ENCODE measurements at places on chromosomes 13 and 19. TPM values are rescaled to one million over a fixed set of nuclear protein-coding genes. Genes with fewer than 3 reads are reported as not detected.

DNA sequence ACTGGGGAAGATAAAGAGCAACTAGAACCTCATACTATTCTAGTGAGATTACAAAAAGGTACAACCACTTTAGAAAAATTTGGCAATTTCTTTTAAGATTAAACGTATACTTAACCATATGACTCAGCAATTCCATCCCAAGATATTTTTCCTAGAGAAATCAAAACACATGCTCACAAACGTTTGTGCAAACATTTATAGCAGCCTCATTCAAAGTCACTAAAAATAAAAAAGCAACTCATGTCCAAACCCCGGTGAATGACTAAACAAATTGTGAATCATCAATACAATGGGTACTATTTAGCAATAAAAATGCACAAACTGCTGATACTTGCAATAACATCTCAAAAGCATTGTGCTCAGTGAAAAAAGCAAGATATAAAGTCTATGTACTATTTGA is 121.5 kb downstream of the FRY start:
- no peaks in the 10 kb centered on the region for H3K36me3 ChIP-seq
- H3K27me3 ChIP-seq: peaks cover 15% of the 10 kb centered on the region
- H3K4me3 ChIP-seq: no peak overlapping the region
- no peak overlapping the region for H3K27ac ChIP-seq
- DNase-seq: no peak

GRCh38 chr13:35389535-35389934 is 87.0 kb downstream of the MAB21L1 start:
- no peaks in the 10 kb centered on the region for H3K4me1 ChIP-seq
- H3K36me3 ChIP-seq: no peaks in the 10 kb centered on the region
- H3K27me3 ChIP-seq: no peaks in the 10 kb centered on the region
- no peak overlapping the region for H3K4me3 ChIP-seq
- H3K27ac ChIP-seq: no peak overlapping the region

Gene TJP3
- total RNA-seq: 1.3 TPM

DNA sequence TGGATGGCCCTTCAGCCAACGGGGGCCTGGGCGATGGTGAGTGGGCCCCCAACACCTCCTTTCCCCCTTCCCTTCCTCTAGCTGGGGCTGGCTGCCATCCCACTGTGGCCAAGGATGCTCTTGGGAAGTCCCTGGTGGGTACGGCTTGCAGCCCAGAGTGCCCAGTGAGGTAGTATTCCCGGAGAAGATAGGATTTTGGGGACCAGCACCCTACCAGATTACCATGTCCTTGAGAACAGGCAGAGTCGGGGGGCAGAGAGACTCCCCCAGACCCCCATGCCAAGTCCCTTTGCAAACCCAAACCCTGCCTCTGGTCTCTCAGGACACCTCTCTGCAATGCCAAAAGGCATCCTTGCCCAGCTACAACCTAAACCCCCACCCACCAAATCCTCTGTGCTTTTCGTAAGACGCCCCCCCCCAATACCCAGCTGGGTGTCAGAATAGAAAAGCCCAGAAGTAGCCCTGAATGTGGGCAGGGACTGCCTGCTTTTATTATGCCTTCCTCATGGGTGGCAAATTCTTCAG is 1.7 kb downstream of the HIF3A start:
- no peak overlapping the region for H3K27ac ChIP-seq
- peaks cover 33% of the 10 kb centered on the region for H3K27me3 ChIP-seq
- no peak for DNase-seq
- H3K36me3 ChIP-seq: no peaks in the 10 kb centered on the region
- no peak overlapping the region for H3K4me3 ChIP-seq

Gene KIRREL2
- 1.1 TPM for total RNA-seq

DNA sequence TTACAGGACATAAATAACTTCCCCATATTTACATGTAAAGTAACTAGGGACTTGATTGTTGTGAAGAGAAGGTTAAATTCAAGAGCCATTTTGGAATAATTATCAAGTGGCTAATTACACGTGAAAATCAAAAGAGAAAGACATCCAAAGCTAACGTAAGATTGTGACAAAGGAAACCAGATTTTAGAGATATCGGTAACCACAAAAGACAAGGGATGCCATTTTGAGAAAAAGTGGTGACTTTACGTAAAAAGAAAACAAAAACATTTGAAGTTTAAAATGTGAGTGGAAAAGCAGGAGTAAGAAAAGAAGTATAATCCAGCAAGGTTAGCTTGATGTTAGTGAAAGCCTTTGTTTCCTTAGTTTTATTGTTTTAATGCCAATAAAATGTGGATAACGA is 10.9 kb upstream of the VWA8 start:
- peaks cover 23% of the 10 kb centered on the region for H3K4me1 ChIP-seq
- no peak overlapping the region for H3K27ac ChIP-seq
- no peak for DNase-seq

GRCh38 chr13:114161644-114162532 is 17.2 kb upstream of the CFAP97D2 start:
- H3K27me3 ChIP-seq: peaks cover 28% of the 10 kb centered on the region
- no peaks in the 10 kb centered on the region for H3K36me3 ChIP-seq
- H3K27ac ChIP-seq: peak overlapping the region; percentile 51
- peaks cover 35% of the 10 kb centered on the region for H3K4me1 ChIP-seq

- no peaks in the 10 kb centered on the region for H3K27me3 ChIP-seq
- no peaks in the 10 kb centered on the region for H3K4me1 ChIP-seq
- no peaks in the 10 kb centered on the region for H3K36me3 ChIP-seq
- no peak overlapping the region for H3K4me3 ChIP-seq
Observed at GRCh38 chr13:91816263-91816807, 417.9 kb downstream of the GPC5 start.

GRCh38 chr19:16619457-16619856 is 8.5 kb downstream of the MED26 start:
- no peaks in the 10 kb centered on the region for H3K36me3 ChIP-seq
- H3K4me1 ChIP-seq: peaks cover 64% of the 10 kb centered on the region
- H3K27ac ChIP-seq: peak overlapping the region; percentile 15
- DNase-seq: no peak
- no peak overlapping the region for H3K4me3 ChIP-seq
- H3K27me3 ChIP-seq: no peaks in the 10 kb centered on the region

- H3K4me1 ChIP-seq: no peaks in the 10 kb centered on the region
- H3K36me3 ChIP-seq: no peaks in the 10 kb centered on the region
- no peak for DNase-seq
- H3K4me3 ChIP-seq: no peak overlapping the region
- no peak overlapping the region for H3K27ac ChIP-seq
- peaks cover 36% of the 10 kb centered on the region for H3K27me3 ChIP-seq
Observed at GRCh38 chr13:28415994-28416421, 78.9 kb downstream of the FLT1 start.

Gene ZNF682
- total RNA-seq: 7.5 TPM

DNA sequence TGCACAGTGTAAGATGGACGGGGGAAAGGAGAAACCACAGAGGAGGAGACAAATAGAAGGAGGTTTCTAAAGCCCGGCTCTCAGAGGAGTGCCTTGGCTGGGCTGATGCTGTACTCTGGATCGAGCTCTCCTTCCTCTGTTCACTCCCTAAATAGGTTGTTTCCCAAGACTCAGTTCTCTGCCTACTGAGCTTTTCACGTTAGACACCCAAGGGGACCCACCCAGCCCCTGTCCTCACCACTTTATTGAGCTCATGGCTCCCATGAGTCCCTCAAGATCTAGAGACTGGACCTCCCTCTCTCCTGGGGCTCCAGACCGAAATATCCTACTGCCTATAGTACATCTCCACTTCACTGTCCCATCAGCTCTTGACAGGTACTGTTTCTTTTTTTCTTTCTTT is 38.1 kb upstream of the GPR183 start:
- no peak overlapping the region for H3K27ac ChIP-seq
- H3K27me3 ChIP-seq: no peaks in the 10 kb centered on the region
- peaks cover 27% of the 10 kb centered on the region for H3K4me1 ChIP-seq
- H3K36me3 ChIP-seq: peaks cover 47% of the 10 kb centered on the region

DNA sequence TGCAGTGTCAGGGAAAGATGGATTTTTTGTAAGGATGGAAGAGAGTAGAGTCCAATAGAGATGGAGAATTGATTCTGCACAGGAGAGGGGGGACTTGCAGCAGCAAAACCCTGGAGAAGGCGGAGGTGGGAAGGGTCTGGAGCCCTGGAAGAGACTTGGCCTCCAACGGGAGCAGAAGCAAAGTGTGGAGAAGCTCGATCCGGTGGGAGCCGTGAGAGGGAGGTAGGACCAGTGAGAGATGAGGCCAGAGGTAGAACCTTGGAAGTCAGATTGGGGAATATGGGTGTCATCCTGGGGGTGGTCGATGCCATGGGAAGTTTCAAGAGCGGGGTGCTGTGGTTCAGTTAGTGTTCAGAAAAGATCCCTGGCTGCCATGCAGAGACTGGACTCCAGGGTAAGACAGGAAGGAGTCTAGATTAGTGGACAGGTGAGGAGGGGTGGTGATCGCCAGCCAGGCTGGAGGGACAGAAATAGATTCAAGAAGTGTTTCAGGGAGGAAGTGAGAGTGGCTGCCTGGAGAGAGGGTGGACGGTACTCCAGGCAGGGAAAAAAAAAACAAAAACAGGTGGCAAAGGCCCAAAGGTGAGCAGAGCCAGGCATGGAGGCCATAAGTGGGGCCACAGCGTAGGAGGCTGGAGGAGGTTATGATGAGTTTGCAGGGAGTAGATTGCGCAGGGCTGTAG is 2.6 kb downstream of the PPP5C start:
- H3K27me3 ChIP-seq: peaks cover 2% of the 10 kb centered on the region
- DNase-seq: no peak
- H3K4me1 ChIP-seq: peaks cover 65% of the 10 kb centered on the region
- H3K4me3 ChIP-seq: peak overlapping the region; percentile 78
- peaks cover 29% of the 10 kb centered on the region for H3K36me3 ChIP-seq

- H3K36me3 ChIP-seq: no peaks in the 10 kb centered on the region
- H3K4me1 ChIP-seq: peaks cover 5% of the 10 kb centered on the region
- H3K27ac ChIP-seq: no peak overlapping the region
Observed at GRCh38 chr19:4583961-4584669, 24.6 kb upstream of the SEMA6B start.

Gene ASF1B
- total RNA-seq: 117 TPM

GRCh38 chr19:47798904-47799266 is 5.5 kb downstream of the TPRX1 start:
- H3K27ac ChIP-seq: no peak overlapping the region
- no peaks in the 10 kb centered on the region for H3K27me3 ChIP-seq
- no peak overlapping the region for H3K4me3 ChIP-seq
- no peak for DNase-seq
- H3K4me1 ChIP-seq: no peaks in the 10 kb centered on the region
- no peaks in the 10 kb centered on the region for H3K36me3 ChIP-seq

GRCh38 chr19:18419699-18420460 is 682 bp downstream of the SSBP4 start:
- peaks cover 3% of the 10 kb centered on the region for H3K27me3 ChIP-seq
- H3K4me1 ChIP-seq: peaks cover 80% of the 10 kb centered on the region
- peak; percentile 81 for DNase-seq

GRCh38 chr19:1446713-1447481 is 3.0 kb upstream of the APC2 start:
- H3K27me3 ChIP-seq: peaks cover 46% of the 10 kb centered on the region
- DNase-seq: no peak
- no peak overlapping the region for H3K27ac ChIP-seq
- no peak overlapping the region for H3K4me3 ChIP-seq
- H3K36me3 ChIP-seq: peaks cover 9% of the 10 kb centered on the region
- peaks cover 20% of the 10 kb centered on the region for H3K4me1 ChIP-seq

Gene CDC42EP5
- total RNA-seq: not detected

- H3K36me3 ChIP-seq: no peaks in the 10 kb centered on the region
- no peak for DNase-seq
- no peaks in the 10 kb centered on the region for H3K27me3 ChIP-seq
Observed at GRCh38 chr19:31046024-31046423, 303.2 kb downstream of the TSHZ3 start.

Gene SELENOV
- not detected for total RNA-seq

Gene IGSF23
- total RNA-seq: not detected

GRCh38 chr19:46367426-46367825 is 20.5 kb downstream of the PPP5C start:
- H3K4me1 ChIP-seq: peaks cover 37% of the 10 kb centered on the region
- no peak for DNase-seq
- no peak overlapping the region for H3K27ac ChIP-seq
- no peaks in the 10 kb centered on the region for H3K27me3 ChIP-seq

DNA sequence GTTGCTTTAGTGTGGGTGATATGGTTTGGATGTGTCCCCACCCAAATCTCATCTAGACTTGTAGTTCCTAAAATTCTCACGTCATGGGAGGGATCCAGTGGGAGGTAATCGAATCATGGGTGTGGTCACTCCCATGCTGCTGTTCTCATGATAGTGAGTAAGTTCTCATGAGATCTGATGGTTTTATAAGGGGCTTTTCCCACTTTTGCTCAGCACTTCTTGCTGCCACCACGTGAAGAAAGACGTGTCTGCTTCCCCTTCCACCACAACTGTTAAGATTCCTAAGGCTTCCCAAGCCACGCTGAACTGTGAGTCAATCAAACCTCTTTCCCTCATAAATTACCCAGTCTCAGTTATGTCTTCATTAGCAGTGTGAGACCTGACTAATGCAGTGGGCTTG is 26.0 kb downstream of the OR10H4 start:
- H3K4me3 ChIP-seq: no peak overlapping the region
- H3K27ac ChIP-seq: no peak overlapping the region
- H3K4me1 ChIP-seq: no peaks in the 10 kb centered on the region
- no peaks in the 10 kb centered on the region for H3K36me3 ChIP-seq
- H3K27me3 ChIP-seq: peaks cover 16% of the 10 kb centered on the region

- peak within 1 kb of the TSS; percentile 83 for H3K4me3 ChIP-seq
- H3K4me1 ChIP-seq: peaks cover 20% of the 10 kb centered on the region
- peak; percentile 85 for DNase-seq
- H3K36me3 ChIP-seq: peaks cover 2% of the 10 kb centered on the region
Observed at GRCh38 chr19:543910-544608, at the start of gene GZMM. Gene GZMM (plus strand): TSS chr19:544053. CDS start chr19:544072, 19 bp downstream.

Gene PLIN5
- total RNA-seq: not detected

GRCh38 chr13:103066781-103067345 is 646 bp upstream of the SLC10A2 start:
- H3K27ac ChIP-seq: no peak overlapping the region
- no peak overlapping the region for H3K4me3 ChIP-seq
- no peaks in the 10 kb centered on the region for H3K27me3 ChIP-seq
- DNase-seq: no peak
- no peaks in the 10 kb centered on the region for H3K36me3 ChIP-seq

Gene ADGRE1
- total RNA-seq: 0.44 TPM

Gene KLK8
- not detected for total RNA-seq

All from activated CD8-positive, alpha-beta memory T cell treated with anti-CD3 and anti-CD28 coated beads, Interleukin-2, amount 10 ng/mL, durations not matched to agents 7 days and 5 days (primary cell).